Fibroblast of skin of scalp (primary cell): ENCODE measurements at places on chromosomes 1 and 21.

DNA sequence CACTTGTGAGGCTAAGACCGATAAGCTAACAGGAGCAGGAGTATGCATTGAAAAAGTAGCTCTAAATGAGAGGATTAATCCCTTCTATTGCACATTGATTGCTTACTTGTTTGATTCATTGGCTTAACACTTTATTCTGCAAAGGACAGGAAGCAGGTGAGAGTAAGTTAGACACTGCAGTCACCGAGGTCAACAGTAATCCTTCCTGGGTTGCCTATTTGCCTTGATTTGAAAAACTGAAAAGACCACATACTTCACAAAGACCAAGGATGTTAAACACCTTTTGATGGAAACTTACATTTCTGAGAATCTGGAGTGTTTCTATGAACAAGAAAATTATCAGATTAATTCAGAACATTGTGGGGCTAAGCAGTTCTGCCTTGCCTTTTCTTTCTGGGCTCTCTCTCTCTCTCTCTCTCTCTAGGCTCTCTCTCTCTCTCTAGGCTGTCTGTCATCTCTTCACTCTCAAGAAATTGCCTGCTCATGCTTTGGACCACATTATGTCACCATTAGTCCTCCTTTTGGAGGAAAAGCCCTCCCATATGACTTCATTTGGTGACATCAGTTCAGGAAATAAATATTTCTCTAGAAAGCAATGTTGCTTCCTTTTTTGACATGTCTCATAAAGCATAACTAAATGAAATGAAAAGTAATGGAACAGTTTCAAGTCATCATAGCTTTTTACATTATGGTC, 103.8 kb downstream of the TNFSF18 start:
- peak; percentile 71 for DNase-seq

- DNase-seq = no peak
Measured at GRCh38 chr21:38293765-38294164, 37.0 kb downstream of the KCNJ15 start.

DNA sequence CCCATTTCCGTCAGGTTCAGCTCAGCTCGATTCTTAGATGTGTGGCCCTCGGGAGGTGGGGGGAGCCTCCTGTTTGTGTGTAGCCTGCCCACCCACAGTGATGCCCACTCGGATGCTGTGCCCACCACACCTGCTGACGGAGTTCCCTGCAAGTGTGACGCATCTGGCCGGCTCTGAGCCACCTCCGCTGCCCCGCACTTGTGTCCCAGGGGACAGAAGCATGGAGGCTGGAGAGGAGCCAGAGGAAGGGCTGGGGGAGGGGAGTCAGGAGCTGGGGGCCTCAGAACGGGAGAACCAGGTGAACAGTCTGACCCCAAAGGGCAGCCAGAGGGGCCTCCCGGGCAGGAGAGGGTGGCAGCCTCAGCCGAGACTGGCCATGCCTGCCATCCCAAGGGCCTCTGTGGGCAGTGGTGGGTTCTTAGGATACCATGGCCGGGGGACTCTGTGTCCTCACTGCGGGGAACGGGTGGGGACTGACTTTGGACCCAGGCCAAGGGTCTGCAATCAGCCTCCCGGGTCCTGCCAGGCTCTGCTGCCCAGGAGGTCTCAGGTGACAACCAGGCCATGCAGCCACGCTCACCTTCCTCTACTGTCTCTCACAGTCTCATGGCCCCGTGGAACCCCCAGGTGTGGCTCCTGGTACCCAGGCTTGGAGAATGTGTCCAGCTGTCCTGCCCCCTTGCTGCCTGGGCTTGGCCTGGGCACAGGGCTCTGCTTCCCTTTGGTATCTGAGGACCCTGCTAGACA, 267.2 kb upstream of the VAMP3 start:
- no peak for DNase-seq

DNA sequence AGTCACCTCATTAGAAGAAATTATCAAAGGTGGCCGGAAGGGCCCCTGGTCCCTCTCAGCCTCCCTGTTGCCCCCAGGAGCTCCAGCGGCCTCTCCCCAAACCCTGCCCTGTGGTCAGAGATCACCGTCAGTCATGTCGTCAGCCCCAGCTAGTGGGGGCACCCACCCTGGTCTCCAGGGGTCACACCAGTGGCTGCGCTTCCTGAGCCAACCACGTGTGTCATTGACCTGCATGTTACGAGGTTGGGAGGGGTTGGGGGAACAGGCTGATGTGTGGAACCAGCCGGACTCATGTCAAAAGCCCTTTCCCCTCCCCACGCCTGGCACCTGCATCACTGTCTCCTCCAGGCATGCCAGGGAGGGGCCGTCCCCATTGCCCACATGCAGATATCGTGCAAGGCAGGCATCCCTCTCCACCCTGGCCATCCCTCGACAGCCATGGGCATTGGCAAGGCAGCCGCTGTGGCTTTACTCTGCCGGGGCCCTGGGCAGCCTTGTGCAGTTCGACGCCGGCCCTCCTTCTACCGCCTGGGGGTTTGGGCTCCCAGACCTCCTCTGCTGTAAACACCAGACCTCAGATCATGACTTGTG, 128.7 kb downstream of the CRYAA start:
- DNase-seq = no peak

DNA sequence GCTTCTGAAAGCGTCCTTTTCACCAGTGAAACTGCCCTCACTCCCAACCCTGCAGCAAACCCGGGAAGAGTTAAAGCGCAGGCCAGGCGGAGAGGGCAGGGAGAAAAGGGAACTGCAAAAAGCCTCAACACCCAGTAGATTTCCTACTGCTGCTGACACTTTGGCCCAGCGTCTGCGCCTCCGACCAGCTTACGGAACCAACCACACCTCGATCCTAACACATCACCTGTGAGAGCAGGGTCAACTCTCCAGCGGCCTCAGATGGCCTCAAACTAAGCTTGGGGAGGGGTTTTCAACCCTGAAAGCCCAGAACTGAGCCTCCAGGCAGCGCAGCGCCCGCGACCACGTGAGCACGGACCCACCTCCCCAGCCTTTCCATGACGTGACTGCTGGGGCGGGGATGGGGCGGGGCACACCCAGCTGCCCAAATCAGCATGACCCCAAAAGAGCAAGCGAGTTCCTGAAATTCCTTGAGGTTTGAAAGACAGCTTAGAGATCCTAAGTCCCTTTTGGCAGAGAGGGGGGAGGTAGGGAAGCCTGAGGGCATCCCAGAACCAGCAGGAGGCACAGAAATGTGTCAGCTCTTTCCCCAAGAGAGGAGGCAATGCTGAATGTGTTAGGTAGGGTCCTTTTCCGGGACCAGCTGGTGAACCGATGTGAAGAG, 59.1 kb downstream of the ITPKB start:
- DNase-seq = peak; percentile 89

- DNase-seq = peak; percentile 34
Measured at GRCh38 chr1:151175863-151176262, at the start of gene TMOD4. Gene TMOD4, minus strand, starts transcription at chr1:151175981. Its CDS starts 1,106 bp downstream, at chr1:151174875.

DNA sequence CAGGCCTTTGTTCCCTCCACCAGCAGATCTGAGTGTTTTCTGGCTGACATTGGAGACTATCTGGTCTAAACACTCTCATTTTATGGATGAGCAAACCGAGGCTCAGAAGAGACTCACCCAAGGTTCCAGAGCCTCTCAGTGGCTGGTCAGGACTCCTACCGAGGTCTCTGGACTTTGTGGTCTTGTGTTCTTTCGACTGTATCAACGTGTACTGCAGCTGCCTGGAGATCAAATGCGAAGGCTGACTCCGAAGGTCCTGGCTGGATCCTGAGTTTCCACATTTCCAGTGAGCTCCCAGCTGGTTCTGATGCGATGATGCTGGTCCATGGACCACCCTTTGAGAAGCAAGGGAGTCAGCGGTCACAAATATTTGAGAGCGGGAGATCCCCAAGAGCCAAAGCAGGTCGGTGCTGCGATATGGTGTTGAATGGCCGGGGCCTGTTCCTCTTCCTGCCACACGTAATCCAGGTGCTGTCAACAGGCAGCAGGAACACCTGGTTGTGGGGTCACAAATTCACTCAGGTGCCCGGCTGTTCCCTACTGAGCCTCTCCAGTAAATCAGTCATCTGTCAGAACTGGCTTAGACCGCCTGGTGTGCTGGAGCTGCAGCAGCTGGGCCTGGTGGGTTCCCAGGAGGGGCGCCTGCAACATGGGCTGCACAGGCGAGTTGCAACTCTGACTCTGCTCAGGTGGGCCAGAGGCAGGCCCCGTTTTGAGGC, 94.8 kb upstream of the USP24 start:
- DNase-seq = no peak

DNA sequence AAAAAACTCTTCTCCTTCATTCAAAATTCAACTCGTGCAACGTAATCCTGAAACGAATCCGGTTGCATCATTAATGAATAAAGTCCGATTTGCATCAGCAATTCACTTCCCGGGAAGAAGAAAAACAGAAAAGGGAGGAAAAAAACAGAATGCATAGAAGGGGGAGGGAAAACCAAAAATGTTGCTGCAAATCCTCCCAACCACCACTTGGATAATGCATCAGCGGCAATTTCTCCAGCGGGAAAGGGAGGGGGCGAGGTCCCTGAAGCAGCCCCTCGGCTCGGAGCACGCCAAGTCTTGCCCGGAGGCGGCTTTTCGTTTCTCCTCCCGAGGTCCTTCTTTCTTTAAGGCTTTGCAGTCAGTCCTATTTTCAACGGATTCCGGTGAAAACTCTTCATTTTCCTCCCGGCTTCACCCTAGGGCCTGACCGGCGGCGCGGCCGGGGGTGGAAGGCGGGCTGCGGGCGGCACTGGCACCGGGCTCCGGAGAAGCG, 723 bp downstream of the CDC42BPA start:
- DNase-seq = peak; percentile 81

DNA sequence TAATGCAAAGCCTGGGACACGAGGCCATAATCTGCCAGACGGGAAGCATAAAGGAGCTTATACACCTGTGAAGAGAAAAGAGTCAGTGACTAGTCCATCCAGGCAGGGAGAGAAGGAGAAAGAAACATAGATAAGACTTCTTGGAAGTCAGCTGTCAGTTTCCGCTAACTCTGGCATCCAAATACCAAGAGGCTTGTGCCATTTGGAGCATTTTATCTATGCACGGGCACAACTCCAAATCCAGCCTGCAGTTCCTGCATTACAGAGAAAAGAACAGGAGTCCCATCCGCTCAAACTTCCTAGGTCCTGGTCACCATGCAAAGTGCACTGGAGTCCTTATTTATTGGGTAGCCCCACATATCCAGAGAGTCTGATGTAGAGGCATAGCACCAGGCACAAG, 27.9 kb downstream of the SEC16B start:
- DNase-seq = no peak

GRCh38 chr1:84398175-84399155, at the start of gene DNASE2B:
Gene DNASE2B, plus strand, starts transcription at chr1:84398484. Its CDS starts 81 bp downstream, at chr1:84398565.
- no peak for DNase-seq

- peak; percentile 57 for DNase-seq
Measured at GRCh38 chr1:7267493-7267892, 482.2 kb downstream of the CAMTA1 start.

DNA sequence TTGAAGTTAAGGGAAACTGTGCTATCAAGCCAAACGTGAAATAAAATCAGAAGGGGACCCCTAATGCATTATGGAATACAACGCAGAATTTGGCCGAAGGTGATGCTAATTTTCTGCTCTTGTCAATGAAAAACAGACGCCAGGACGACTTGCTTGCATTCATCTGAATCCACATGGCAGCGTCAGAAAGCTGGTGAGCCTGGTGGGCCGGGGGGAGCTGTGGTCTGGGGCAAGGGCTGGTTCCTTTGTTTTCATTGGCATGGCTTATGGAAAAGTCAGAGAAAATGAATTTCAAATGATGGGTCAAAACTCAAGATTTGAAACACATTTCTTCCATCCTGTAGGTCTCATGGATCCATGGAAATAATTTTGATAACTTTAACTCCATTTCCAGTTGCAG, 86.4 kb upstream of the RUNX1 start:
- DNase-seq = peak; percentile 65

DNA sequence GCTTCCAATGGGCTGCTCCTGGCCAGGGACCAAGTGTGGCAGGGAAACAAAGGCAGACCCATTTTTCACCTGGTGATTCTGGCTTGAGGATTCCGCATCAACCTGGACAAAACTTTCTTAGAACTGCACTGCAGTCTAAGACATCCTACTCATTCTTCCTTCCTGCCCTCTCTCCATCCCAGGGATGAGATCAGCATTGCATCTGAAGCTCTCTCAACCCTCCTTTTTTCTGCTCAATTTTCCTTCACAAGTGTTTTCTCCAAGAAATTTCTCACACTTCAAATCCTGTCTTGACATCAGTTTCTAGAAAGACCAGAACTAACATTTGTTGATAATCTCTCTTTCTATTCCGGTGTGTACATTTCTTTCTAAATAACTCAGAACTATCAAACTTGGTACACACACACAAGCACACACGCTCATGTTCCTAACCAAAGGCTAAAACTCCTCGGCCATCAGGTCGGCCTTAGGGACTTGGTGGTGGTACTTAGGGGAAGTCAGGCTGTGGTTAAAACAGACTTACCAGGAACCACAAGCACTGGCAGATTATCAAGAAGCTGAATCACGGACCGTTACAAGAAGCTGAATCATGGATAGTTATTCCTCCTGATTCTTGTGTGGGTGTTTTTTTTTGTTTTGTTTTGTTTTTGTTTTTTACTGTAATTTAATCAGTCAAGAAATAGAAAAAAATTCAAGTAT, 21.0 kb upstream of the CXADR start:
- DNase-seq = peak; percentile 95

- no peak for DNase-seq
Measured at GRCh38 chr1:3822421-3822820, 26.1 kb upstream of the LRRC47 start.

GRCh38 chr1:196372896-196373536, 235.2 kb downstream of the KCNT2 start:
- DNase-seq = peak; percentile 44

DNA sequence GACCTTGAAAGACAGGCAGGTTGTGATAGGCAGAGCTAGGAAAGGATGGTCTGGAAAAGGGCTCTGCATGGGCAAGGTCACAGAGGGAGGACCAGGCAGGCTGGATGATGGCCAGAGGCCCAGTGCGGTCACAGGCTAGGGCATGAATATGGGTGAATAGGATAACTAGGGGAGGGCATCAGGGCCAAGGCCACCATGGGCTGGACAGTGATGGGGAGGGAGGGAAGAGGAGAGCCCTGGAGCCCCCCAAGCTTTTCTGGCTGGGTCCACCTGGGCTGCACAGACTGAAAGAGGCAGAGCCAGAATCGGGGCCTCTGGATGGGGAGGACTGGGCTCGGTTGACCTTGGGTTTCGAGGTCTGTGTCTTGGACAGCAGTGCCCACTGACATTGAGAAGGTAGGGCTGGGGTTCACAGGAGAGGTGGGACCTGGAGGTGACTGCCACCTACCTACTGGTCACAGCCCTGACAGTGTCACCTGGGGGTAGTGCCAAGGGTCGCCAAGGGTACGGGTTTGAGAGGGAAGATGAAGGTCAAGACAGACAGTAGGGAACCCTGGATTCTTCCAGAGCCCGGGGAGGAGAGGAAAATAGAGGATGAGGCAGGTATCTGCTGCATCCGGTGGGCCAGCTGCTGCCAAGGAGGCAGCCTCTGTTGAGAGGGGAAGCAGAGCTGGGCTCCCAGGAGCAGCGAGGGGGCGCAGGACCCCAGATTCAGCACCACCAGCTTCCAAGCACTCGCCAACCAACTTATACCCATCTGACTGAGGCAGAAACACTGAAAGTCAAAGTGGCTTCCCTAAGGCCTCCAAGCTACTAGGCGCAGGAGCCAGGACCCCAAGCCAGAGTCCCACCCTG, 6.1 kb upstream of the NPHP4 start:
- DNase-seq = no peak

GRCh38 chr1:9062021-9062471, 7.4 kb downstream of the SLC2A5 start:
- peak; percentile 39 for DNase-seq
